ENCODE measurements at places on chromosomes 2 and 18.

DNA sequence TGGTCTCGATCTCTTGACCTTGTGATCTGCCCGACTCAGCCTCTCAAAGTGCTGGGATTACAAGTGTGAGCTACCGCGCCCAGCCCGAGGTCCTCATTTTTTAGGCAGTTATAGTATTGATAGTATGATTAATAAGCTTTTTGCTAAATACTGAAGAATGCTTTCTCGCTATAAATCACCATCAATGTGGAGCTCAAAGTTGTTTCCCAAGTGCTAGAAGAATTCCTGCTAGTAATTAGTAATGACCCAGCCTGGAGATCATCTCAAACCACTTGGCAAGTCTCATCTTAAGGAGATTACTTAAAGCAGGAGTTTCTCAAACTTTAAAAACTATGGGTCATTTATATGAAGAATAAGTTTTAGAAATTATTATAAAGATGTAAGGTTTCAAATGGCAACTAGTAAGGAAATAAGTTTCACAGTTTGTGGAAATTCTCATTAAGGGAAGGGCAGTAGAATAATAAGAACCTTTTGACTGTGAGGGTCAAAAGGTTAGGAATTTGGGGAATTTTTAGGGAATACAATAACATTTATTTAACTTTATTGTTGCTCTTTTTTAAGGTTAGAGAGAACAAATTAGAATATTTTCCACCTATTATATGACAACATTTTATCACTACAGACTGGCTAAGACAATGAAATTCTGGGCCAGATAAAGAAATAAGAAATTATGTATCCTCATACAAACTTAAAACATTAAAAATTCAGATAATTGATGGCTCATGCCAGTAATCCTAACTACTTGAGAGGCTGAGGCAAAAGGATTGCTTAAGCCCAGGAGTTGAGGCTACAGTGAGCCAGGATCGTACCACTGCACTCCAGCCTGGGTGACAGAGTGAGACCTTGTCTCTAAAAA lies 148.6 kb upstream of the MAP3K20 start:
- DNase-seq: no peak

- no peak for DNase-seq
These were observed 371.1 kb upstream of the NRP2 start for GRCh38 chr2:205311201-205311600.

GRCh38 chr2:133753665-133754064 lies 185.4 kb upstream of the NCKAP5 start:
- no peak for DNase-seq

DNA sequence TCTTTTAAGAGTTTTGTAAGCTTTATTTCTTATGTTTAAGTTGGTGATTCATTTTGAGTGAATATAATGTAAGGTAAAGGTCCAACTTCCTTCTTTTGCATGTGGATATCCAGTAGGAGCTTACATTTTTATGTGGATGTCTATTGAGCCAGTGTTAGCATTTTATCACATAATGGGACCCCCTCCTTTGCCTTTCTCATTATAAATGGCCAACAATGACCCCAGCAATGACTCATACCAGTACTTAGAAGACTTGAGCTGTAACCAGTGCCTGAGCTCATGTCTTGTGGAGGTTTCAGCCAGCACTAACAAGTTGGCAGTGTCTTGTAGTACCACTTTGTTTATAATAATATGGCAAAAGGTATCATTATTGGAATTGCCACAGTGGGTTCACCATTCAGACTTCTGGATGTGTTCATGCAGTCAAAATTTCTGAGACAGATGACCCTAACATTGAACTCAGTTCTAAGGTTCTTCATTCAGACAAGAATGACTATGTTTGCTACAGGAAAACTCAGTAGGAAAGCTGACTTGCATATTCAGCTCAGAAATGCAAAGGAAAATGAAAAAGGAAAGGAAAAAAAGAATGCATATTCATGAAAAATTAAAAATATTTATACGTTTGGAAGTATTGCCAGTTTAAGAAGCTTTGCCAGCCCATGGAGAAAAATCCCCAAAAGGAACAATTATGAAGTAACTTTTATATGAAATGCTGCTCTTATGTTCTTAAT lies 41.0 kb downstream of the CDKL4 start:
- no peak for DNase-seq

DNA sequence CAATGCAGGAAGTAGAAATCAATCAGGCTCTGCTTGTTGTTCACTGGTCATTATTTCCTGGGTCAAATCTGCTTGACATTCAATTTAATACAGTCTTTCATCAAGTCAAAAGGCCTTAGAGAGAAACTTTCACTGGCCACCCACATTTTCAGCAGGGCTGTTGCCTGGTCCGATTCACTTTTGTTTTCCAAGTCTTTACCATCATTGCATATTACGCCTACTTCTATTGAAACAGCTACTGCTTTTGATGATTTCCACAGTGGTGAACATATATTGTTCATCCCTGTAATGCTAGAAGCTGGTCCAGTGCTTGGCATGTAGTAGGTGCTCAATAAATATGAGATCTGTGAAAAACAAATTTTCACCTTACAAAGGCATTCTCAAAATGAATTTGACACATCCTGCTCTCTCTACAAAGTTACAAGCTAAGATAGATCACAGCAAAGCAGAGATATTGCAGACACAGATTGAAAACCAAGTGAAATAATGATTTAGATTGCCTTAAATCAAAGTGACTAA lies 600.1 kb downstream of the ARHGAP15 start:
- DNase-seq: no peak

DNA sequence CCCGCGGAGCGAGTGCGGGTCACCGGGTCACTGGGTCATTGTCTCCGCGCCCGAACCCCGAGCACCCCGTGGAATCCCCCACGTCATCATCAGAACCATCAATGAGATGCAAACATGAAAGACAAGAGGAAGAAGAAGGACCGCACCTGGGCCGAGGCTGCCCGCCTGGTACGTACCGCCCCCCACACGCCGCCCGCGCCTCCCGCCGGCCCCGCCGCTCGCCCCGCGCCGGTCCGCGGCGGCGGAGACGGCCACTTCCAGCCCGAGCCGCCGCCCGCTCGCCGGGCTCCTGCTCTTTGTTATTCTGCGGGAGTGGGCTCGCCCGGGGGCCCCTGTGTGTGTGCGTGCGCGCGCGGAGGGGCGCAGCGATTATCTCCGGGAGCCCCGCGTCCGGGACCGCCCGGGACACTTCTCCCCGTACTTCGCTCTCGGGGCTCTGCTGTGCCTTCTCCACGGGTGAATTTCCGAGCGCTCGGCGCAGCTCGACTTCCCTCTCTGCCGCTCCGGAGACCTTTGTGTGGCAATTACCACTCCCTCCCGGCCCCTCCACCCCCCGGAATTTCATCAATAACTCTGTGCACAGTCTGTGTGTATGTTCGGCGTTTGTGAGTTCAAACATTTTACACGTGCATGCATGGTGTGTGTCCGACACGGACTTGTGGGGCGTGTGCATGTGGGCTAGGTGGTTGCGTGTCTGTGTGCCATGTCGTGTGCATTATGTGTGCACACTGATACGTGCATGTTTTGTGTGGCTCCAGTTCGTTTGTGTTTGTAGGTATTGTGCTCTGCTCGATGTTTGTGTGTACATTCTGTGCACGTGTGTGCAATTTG lies 714 bp downstream of the ASXL3 start:
- peak; percentile 15 for DNase-seq

GRCh38 chr2:230643576-230644291 lies 68.9 kb upstream of the CAB39 start:
- no peak for DNase-seq

DNA sequence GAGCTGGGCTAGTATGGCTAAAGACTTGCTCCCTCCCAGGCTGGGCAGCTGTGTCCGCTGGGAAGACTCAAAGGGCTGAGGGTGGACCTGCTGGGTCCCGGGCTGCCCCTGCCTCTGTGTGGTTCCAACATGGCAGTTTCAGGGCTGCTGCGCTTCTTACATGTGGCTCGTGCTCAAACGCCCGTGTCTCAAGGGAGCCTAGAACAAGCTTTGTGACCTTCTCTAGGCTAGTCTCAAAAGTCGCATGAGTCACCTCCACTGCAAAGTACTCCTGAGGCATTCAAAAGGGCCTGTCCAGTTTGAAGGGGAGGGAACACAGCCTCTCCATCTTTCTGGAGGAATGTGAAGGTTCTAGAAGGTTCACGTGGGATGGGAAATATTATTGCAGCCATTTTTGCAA lies 44.7 kb upstream of the RAB31 start:
- DNase-seq: no peak

GRCh38 chr2:103448495-103448894 lies 686.7 kb downstream of the TMEM182 start:
- peak; percentile 93 for DNase-seq

- DNase-seq: no peak
These were observed 18.0 kb upstream of the NOL4 start for GRCh38 chr18:34242739-34243138.

DNA sequence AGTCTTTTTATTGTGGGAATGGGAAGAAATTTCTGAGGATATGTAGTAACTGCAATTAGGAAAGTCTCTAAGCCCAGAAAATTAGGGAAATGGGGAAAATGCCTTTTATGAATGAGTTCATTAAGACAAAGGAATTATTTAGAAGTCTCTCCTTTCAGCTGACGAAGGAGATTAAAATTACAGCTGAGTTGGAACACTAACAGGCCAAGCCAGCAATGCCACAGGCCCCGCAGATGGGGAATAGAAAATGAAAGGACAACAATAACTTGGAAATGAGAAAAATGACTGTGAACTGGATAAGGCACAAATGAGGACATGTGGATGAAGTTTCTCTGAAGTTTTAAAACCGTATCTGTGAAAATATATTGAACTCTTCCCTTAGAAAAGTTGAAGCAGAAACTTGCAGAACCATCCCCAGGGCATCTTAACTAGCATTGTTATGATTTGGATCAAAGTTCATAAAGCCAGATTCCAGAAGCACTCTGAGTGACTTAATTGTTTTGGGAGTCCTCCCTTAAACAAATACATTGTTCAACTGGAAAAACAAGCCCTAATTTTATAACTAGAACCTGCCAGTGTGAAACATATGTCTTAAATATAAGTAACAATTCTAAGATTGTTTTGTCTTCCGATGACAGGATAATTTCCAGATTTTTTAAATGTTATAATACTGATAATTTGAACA lies 51.3 kb downstream of the C2orf76 start:
- no peak for DNase-seq

- DNase-seq: peak; percentile 15
These were observed 754.4 kb downstream of the ADCYAP1 start for GRCh38 chr18:1658908-1659566.

- DNase-seq: no peak
These were observed 151.1 kb upstream of the MEIS1 start for GRCh38 chr2:66283787-66284186.

DNA sequence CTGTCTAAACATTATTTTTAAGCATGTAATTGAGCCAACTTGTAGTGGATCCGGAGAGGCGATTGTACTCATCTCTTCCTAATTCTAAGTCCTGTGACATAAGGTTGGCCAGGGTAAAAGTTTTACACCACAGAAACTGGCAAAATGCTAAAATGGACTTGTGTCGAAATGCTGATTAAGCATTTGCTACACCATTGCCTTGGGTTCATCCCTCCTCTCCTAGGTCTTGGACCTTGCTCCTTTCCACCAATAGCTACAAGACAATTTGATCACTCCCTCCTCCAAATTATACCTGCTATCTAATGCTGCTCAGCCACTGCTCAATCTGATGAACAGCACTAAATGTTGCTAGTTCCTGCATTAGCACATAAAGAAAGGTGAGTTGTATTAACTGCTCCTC lies 132.7 kb upstream of the EPC2 start:
- no peak for DNase-seq

- DNase-seq: no peak
These were observed 124.0 kb downstream of the HDAC4 start for GRCh38 chr2:239276851-239277250.

DNA sequence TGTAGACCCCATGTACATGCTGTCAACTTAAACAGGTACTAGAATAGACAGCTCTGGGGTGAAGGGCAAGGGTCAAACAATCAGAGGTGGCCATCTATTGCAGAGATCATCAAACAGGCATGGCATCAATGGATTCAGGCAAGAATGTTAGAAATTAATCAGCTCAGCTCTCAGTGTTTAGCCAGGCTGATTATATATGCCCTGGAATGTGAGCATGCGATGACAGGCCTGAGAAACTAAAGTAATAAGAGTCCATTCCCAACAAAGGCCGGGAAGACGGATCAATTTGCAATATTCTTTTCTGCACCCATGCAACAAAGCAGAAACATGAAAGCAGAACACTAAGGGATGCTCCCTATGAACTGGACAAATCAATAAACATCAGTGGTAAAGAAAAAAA lies 380.5 kb upstream of the SPRED2 start:
- no peak for DNase-seq

- DNase-seq: no peak
These were observed 16.2 kb downstream of the ADRA2B start for GRCh38 chr2:96099861-96100798.

DNA sequence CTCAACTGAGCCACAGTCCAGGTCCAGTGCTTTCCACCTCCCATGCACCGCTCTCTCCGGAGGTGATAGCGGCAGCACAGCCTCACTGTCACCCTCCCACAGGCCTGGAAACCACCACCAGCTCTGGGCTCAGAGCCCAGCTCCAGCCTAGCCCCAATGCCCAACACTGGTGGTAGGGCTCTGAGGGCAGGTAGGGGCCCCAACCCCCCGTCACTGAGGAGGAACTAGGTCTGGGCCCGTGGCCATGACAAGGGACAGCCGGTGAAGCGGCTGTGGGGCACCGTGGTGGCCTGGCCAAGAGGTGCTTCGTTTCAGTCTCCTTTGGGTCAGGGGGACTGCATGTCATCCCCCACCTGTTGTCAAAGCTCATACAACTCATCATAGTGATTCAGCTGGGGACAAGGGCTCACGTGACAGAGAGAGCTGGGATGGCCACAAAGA lies 5.5 kb upstream of the TMEM214 start:
- no peak for DNase-seq

GRCh38 chr2:182182436-182182835 lies 196.8 kb downstream of the PPP1R1C start:
- DNase-seq: no peak

GRCh38 chr2:72991980-72992733 lies 74.8 kb downstream of the EMX1 start:
- no peak for DNase-seq

DNA sequence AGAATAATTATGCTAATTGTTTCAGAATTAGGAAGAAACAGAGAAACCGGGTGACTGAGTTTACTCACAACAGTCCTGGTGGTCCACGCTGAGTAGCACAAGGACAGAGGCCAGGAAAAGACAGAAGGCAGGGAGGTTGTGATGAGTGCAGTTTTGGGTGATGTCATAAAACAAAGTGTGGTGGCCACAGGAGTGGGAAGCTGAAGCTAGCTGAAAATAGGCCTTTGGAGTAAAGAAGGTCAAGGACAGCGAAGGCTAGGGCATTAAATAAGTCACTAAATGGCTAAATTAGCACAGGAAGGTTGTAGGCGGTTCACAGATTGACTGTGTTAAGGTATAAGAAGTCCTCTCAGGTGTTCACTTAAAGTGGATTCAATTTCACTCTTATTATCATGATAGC lies 120.9 kb upstream of the TTN start:
- DNase-seq: no peak

- DNase-seq: no peak
These were observed 18.3 kb downstream of the MLPH start for GRCh38 chr2:237505188-237505939.

DNA sequence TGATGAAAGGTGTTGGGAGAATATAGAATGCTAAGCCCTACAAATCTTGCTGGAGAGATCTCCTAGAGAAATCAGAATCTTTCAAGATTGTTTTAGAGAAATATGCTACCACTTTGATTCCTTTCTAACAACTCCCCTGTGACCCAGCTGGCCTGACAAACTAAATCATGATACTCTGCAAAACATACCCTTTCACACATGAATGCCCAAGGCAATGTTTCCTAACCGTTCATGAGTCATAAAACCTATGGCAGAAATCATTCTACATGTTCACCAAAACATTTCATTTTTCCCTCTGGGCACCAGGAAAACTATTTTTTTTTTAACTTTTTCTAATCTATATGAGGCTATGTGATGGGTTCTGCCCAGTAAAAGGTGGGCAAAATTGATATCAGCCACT lies 77.8 kb upstream of the SETBP1 start:
- DNase-seq: no peak

Measured in NCI-H1105 treated with DMSO at 0.1 percent for 48 hours (cell line).